Placental epithelial cell (primary cell): ENCODE measurements at places on chromosomes 3 and 15. TPM values are rescaled to one million over a fixed set of nuclear protein-coding genes. Genes with fewer than 3 reads are reported as not detected.

The SH3GL3 gene
- not detected in 2 replicates for total RNA-seq

The TMEM40 gene
- 6.9 and 11.0 TPM in 2 replicates for total RNA-seq

The PRR20G gene
- not detected in 2 replicates for total RNA-seq

The C2CD4A gene
- 0.11 TPM in 1 of 2 replicates, not detected in the other for total RNA-seq

The CHRFAM7A gene
- total RNA-seq = 1.2 TPM in 1 of 2 replicates, not detected in the other
